ENCODE measurements at places on chromosomes 2 and 18. TPM values are rescaled to one million over a fixed set of nuclear protein-coding genes. Genes with fewer than 3 reads are reported as not detected.

The ERCC3 gene
- 53.3 TPM for total RNA-seq

The HOXD10 gene
- not detected for total RNA-seq

The TXNDC2 gene
- not detected for total RNA-seq

The LIPG gene
- not detected for total RNA-seq

The NAT8 gene
- not detected for total RNA-seq

The ERFE gene
- not detected for total RNA-seq

The SRD5A2 gene
- not detected for total RNA-seq

The REG3A gene
- not detected for total RNA-seq

The PAIP2B gene
- 1.6 TPM for total RNA-seq

The POTEJ gene
- not detected for total RNA-seq

The UGT1A10 gene
- total RNA-seq = not detected

The KCNJ3 gene
- total RNA-seq = not detected

The FTCDNL1 gene
- total RNA-seq = 2.4 TPM

The ANKRD30B gene
- total RNA-seq = not detected

The CYP27C1 gene
- not detected for total RNA-seq

The FAM161A gene
- 4.4 TPM for total RNA-seq

The UCN gene
- 2.3 TPM for total RNA-seq

The SPR gene
- total RNA-seq = 0.12 TPM

The LBX2 gene
- total RNA-seq = 0.25 TPM

The PRLH gene
- not detected for total RNA-seq

The MMADHC gene
- total RNA-seq = 94.5 TPM

The ADAM23 gene
- total RNA-seq = 0.89 TPM

The EPC2 gene
- total RNA-seq = 32.0 TPM

The UNC50 gene
- total RNA-seq = 31.1 TPM

The LCT gene
- total RNA-seq = 0.19 TPM

The OTX1 gene
- not detected for total RNA-seq

The DNAH6 gene
- total RNA-seq = 0.60 TPM

The ANO7 gene
- 0.12 TPM for total RNA-seq

The COLEC12 gene
- total RNA-seq = not detected

The RNF152 gene
- 0.50 TPM for total RNA-seq

The SERPINB4 gene
- not detected for total RNA-seq

The LDLRAD4 gene
- 23.8 TPM for total RNA-seq

The SH3BP4 gene
- not detected for total RNA-seq

The MPPE1 gene
- 60.7 TPM for total RNA-seq

The AMER3 gene
- not detected for total RNA-seq

The PLEK gene
- total RNA-seq = 0.40 TPM

The SKA1 gene
- total RNA-seq = 44.1 TPM

The CNOT9 gene
- total RNA-seq = 71.0 TPM

The CNRIP1 gene
- not detected for total RNA-seq

The NT5DC4 gene
- not detected for total RNA-seq

The SP140 gene
- 58.8 TPM for total RNA-seq

The SPDYA gene
- total RNA-seq = 1.5 TPM

The HEATR5B gene
- 21.8 TPM for total RNA-seq

The ATG4B gene
- 88.3 TPM for total RNA-seq

The CPO gene
- not detected for total RNA-seq

The CIDEA gene
- not detected for total RNA-seq

The SIX3 gene
- total RNA-seq = not detected

The DNAJC27 gene
- total RNA-seq = 6.0 TPM

Measured in activated CD4-positive, alpha-beta T cell treated with anti-CD3 and anti-CD28 coated beads, Interleukin-2, amount 10 ng/mL, durations not matched to agents 7 days and 5 days (primary cell).